Small intestine (tissue), 16 donors: ENCODE measurements at places on chromosomes 3 and 15. TPM values are rescaled to one million over a fixed set of nuclear protein-coding genes. Genes with fewer than 3 reads are reported as not detected.

SLC9C1 gene
- polyA plus RNA-seq: 0.18 TPM

ATXN7 gene
- 4.7 TPM for polyA plus RNA-seq

ANKUB1 gene
- not detected for polyA plus RNA-seq

PIGBOS1 gene
- polyA plus RNA-seq: 18.8 TPM

ALG1L2 gene
- polyA plus RNA-seq: 0.07 TPM

PLA1A gene
- polyA plus RNA-seq: 15.3 TPM

CILP gene
- polyA plus RNA-seq: 8.7 TPM

DNASE1L3 gene
- polyA plus RNA-seq: 56.0 TPM

KLHL40 gene
- 0.01 TPM for polyA plus RNA-seq

RYK gene
- 54.2 TPM for polyA plus RNA-seq

GHRL gene
- polyA plus RNA-seq: 18.2 TPM

ROPN1 gene
- not detected for polyA plus RNA-seq

CADM2 gene
- polyA plus RNA-seq: 0.95 TPM

CYB561D2 gene
- 30.5 TPM for polyA plus RNA-seq

RPL22L1 gene
- 100 TPM for polyA plus RNA-seq

ITIH3 gene
- 6.7 TPM for polyA plus RNA-seq

MYO1E gene
- 32.3 TPM for polyA plus RNA-seq

CCR4 gene
- 0.38 TPM for polyA plus RNA-seq

NR1I2 gene
- polyA plus RNA-seq: 105 TPM

GP9 gene
- polyA plus RNA-seq: 0.18 TPM

CD200 gene
- polyA plus RNA-seq: 1.1 TPM

DNAJB8 gene
- polyA plus RNA-seq: not detected

NOP10 gene
- polyA plus RNA-seq: 418 TPM

NAALADL2 gene
- polyA plus RNA-seq: 7.8 TPM

EPHA3 gene
- not detected for polyA plus RNA-seq

ARNT2 gene
- polyA plus RNA-seq: 0.45 TPM

MCF2L2 gene
- 1.1 TPM for polyA plus RNA-seq

FGD5 gene
- polyA plus RNA-seq: 5.7 TPM

SLC28A2 gene
- polyA plus RNA-seq: 36.0 TPM

NMNAT3 gene
- polyA plus RNA-seq: 9.9 TPM

GCSAM gene
- polyA plus RNA-seq: not detected

FEZF2 gene
- not detected for polyA plus RNA-seq
